Stimulated activated naive CD8-positive, alpha-beta T cell treated with anti-CD3 and anti-CD28 coated beads, Interleukin-15, amount 100 ng/mL, for 72 hours (primary cell): ENCODE measurements at places on chromosomes 7 and 10.

- no peak for DNase-seq
Measured at GRCh38 chr7:28200598-28200997, 20.0 kb upstream of the JAZF1 start.

GRCh38 chr10:119480667-119481066, 61.9 kb downstream of the RGS10 start:
- DNase-seq = no peak

GRCh38 chr10:125062227-125062913, 98.0 kb downstream of the CTBP2 start:
- DNase-seq = no peak

DNA sequence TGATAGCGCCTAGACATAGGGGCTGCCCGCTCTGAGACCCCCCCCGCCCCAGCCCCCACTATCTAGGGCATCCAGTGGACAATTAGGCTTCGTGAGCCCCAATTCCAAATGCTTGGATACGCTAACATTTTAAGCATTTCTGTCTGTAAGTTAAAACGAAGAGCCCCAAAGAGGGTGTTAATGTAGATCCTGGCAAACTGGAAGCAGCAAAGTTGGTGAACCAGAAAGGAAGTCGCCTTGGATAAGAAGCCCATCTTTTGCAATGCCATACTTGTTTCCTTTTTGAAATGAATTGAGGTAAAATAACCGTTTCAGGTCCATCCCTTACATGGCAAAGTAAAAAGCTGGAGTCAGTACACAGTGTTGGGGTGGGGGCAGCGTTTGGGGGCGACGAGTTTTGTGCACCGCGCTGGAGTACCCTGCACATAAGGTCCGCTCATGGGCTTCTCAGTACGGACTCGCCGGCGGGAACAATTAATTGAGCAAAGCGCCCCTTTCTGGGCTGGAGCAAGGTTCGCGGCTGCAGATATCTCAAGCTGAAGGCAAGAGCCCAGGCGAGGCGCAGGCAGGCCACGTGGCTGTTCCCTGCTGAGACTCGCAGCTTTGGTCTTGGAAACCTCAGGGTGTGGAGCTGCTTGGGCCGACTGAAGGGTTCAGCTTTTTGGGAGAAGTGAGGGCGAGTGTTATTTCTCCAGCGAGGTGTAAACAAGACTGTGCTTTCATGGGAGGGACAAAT, 1.4 kb upstream of the TWIST1 start:
- no peak for DNase-seq

- no peak for DNase-seq
Measured at GRCh38 chr7:23956772-23957576, 247.0 kb downstream of the STK31 start.

- no peak for DNase-seq
Measured at GRCh38 chr10:49001870-49002672, 62.4 kb upstream of the LRRC18 start.

GRCh38 chr7:16515785-16516685, 10.6 kb upstream of the LRRC72 start:
- DNase-seq = no peak

- no peak for DNase-seq
Measured at GRCh38 chr10:70541736-70542564, 60.6 kb downstream of the PRF1 start.

- DNase-seq = no peak
Measured at GRCh38 chr10:84539216-84539615, 210.8 kb downstream of the CCSER2 start.

DNA sequence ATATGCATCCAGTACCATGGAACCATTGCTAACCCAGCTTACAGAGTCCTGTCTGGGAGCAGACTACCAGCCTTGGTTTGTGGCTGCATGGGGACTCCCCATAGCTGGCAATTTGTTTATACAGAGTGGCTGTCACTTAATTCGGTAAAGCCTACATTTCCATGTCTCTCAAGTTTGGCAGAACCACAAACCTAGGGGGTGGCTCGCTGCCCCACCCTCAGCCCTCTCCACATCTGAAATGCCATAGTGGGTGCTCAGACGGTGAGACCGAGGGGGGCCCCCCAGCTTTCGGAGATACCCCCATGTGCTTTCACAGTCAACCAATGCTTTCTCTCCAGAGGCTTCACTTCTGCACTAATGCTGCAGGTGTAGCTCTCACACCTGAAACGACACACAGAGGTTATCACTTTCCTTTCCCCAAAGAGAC, 75.5 kb upstream of the KAT6B start:
- DNase-seq = peak; percentile 66

DNA sequence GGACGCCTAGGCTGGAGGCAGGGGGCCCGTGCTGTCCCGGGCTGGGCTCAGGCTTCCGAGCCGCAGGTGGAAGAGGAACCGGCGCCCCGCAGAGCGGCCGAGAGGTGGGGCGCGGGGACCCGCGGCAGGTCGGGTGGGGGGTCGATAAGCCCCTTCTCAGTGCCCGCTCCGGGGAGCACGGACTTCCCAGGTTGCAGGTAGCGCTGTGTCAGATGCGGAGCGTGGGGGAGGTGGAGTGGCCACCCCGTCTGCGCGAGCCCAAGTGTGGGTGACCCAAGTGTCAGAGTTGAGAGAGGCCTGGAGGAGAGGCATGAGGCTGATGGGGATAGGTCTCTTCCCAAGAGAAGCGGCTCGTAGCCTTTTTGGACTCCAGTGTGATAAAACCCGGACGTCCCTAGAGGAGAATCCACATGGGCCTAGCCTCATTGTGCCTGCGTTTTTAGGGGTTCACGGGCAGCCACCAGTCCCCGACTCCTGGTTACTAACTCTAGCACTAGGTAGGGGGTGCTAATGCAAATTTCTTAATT, 580 bp downstream of the EEPD1 start:
- no peak for DNase-seq

DNA sequence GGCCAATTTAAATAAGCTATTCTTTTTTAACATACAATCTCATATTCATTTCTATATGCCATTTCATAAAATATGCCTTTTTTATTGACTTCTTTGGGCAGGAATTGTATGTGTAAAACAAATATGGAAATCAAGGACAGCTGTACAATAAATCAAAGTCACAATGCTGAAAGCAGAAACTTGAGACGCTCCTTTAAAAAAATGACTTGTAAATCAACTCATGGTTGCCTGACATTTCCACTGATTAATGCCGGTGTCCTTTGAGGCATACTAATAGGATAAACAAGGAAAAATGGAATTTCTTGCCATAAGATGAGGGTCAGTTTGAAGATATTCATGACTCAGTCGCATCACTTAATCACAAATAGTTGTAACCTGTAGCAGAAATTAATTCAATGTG, 247.4 kb upstream of the TEX47 start:
- no peak for DNase-seq

DNA sequence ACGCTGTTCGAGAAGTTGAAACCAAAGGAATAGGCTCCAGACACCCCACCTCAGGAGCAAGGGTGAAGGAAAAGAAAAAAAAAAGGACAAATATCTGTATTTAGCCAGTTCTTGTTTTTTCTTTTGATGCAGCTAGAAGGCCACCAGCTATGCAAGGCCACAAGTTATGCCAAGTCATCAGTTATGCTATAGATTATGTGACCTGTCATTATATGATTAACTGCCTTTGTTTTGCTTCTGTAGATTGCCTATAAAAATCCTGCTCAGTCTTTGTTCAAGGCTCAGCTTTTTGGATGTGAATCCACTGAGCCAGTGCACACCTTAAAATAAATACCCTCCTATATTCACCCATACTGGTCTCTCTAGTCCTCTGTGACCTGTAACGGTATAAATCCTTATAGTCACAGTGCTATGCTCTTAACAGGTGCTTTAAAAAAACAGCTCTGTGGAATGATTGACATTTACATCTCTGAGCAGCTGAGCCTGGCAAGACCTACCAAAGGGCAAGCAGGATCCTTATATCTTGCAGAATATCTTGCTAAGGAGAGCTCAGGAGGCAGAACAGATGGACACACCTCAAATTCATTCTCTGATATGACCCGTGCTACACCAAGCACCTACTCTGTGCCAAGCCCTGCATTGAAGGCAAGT, 20.4 kb downstream of the MAT1A start:
- no peak for DNase-seq

DNA sequence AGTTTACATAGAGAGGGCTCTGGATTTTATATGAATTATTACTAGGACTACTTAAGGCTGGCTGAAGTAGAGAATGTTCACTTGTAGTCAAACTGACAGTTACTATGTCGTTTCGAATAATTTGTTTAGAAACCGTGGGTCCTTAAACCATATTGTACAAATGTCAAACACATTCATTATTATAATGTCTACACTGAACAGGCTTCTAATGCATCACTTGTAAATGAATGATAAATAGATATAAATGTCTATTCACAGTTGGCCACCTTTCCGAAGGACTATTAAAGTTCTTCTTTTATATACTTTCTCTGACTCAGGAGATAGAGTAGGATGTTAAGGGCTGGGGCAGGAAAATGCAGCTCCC, 95.3 kb downstream of the SEMA3D start:
- no peak for DNase-seq
